ENCODE measurements at places on chromosomes 16 and 17. TPM values are rescaled to one million over a fixed set of nuclear protein-coding genes. Genes with fewer than 3 reads are reported as not detected.

Gene SLC5A11
- not detected for total RNA-seq

Gene C1QTNF8
- not detected for total RNA-seq

Gene HSDL1
- total RNA-seq, result 10.3 TPM

Gene KRTAP4-4
- not detected for total RNA-seq

Gene NPIPA3
- total RNA-seq, result 0.58 TPM

Gene UMOD
- total RNA-seq, result not detected

Gene CLEC18C
- total RNA-seq, result not detected

Gene GINS2
- 0.85 TPM for total RNA-seq

Gene KRT12
- not detected for total RNA-seq

Gene NCBP3
- 9.7 TPM for total RNA-seq

Gene ORC6
- 3.3 TPM for total RNA-seq

Gene OR4D1
- total RNA-seq, result not detected

Gene ACE
- 22.8 TPM for total RNA-seq

Gene PRR35
- total RNA-seq, result not detected

Gene NPW
- 1.6 TPM for total RNA-seq

Gene KCNH6
- total RNA-seq, result not detected

Gene ZFPM1
- total RNA-seq, result 2.8 TPM

Gene COX6A2
- total RNA-seq, result not detected

Gene C16orf96
- total RNA-seq, result 0.09 TPM

Gene ERN2
- not detected for total RNA-seq

Gene SLC38A8
- not detected for total RNA-seq

Gene ENGASE
- total RNA-seq, result 6.1 TPM

Gene TP53TG3B
- not detected for total RNA-seq

Gene OSGIN1
- 3.1 TPM for total RNA-seq

Gene NOL11
- total RNA-seq, result 23.6 TPM

Gene CCL13
- total RNA-seq, result not detected

Gene CCL1
- not detected for total RNA-seq

Gene KRT31
- total RNA-seq, result not detected

Gene CHST4
- not detected for total RNA-seq

Gene PPY
- not detected for total RNA-seq

Gene RPL13
- total RNA-seq, result 9,039 TPM

Gene CNTNAP1
- total RNA-seq, result 37.9 TPM

Gene PER1
- 45.6 TPM for total RNA-seq

Gene YBX2
- not detected for total RNA-seq

Gene COTL1
- 197 TPM for total RNA-seq

Gene UTS2R
- total RNA-seq, result 0.26 TPM

Gene CNTD1
- not detected for total RNA-seq

Gene ABCC3
- total RNA-seq, result 13.9 TPM

Gene KRTAP16-1
- not detected for total RNA-seq

Gene CARD14
- not detected for total RNA-seq
